ENCODE measurements at places on chromosomes 6 and 20.
A peak's percentile ranks its signal among the peaks of the same experiment; 100 is the strongest.

DNA sequence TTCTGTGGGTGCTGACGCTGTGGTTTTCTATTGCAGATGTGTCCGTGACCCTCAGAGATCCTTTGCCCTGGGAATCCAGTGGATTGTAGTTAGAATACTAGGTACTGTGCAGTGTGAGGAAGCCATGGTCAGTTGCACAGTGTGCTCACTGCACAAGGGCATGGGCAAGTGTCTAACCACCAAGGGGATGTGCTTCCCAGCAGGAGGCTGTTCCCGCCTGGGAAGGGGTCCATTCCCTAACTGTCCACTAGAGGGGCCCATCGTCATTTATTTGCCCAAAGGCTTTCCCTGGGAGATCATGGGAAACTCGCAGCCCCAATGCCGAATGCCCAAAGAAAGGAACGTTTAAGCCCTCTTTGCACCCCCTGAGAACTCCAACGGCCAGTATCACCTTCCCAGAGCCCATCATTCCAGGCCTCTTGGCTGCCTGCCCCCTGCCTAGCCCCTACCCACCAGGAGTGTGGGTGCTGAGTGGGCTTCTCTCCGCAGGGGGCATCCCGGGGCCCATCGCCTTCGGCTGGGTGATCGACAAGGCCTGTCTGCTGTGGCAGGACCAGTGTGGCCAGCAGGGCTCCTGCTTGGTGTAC, 26.2 kb downstream of the SLCO4A1 start:
- peak; percentile 78 for DNase-seq

DNA sequence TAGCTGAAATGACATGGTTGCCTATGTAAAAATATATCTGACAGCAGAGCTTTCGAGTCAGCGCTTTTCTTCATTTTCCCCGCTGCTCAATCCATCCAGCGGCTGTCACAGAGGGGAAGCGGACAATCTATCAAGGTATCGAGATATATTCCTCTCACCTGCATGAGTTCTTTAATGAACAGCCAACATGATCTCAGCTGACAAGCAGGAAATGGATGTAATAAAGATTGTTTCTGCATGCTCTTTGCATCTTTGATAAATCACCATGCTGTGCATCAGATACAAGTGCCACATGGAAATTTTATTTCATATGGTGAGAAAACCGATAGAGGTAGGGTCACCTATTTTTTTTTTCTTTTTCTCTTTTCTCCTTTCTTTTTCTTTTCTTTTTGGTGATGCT, 602.3 kb upstream of the MMS22L start:
- DNase-seq, result no peak

- DNase-seq, result no peak
Measured at GRCh38 chr20:21684671-21685070, 20.8 kb upstream of the PAX1 start.

- DNase-seq, result no peak
Measured at GRCh38 chr6:6960571-6961251, 147.1 kb upstream of the RREB1 start.

DNA sequence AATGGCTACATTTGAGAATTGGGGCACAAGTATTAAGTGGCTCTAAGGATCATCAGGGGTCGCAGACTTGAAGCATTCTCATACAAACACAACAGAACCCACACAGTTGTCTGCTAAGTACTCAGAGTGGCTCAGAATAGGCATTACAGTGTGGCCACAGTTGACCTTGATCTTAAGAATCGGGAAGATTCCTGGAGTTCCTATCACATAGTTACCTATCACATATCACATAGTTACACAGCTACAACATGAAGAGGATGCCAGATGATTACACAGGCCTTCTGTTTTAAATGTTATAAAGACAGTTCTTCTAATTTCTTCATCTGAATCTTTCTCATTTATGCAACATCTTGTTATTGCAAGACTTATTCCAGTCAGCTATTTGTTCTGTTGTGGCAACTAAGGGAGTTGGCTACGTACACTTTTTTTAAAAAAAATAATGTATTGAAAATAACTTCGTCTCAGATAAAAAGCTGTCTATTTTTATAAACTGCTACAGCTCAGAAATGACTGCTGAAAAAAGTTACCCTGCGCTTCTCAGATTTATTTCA, 129.0 kb downstream of the REV3L start:
- peak; percentile 26 for DNase-seq

GRCh38 chr6:97049253-97050011, 124.9 kb downstream of the KLHL32 start:
- DNase-seq, result no peak

GRCh38 chr6:91743756-91744155, 1156.9 kb upstream of the MAP3K7 start:
- DNase-seq, result no peak
